ENCODE measurements at places on chromosomes 5 and 9. TPM values are rescaled to one million over a fixed set of nuclear protein-coding genes. Genes with fewer than 3 reads are reported as not detected.

ANKRD31 gene
- total RNA-seq = under 0.01 TPM

CCDC180 gene
- 0.88 TPM for total RNA-seq

FAM81B gene
- not detected for total RNA-seq

GPX3 gene
- total RNA-seq = 28.9 TPM

ZNF608 gene
- 11.5 TPM for total RNA-seq

PTTG1 gene
- 153 TPM for total RNA-seq

FST gene
- total RNA-seq = 70.2 TPM

ZNF366 gene
- total RNA-seq = not detected

PHAX gene
- 63.7 TPM for total RNA-seq

SUSD1 gene
- 23.2 TPM for total RNA-seq

LCN12 gene
- total RNA-seq = not detected

Measured in placental pericyte (primary cell).